T-helper 17 cell (primary cell): ENCODE measurements at places on chromosomes 4 and X. TPM values are rescaled to one million over a fixed set of nuclear protein-coding genes. Genes with fewer than 3 reads are reported as not detected.

- no peaks in the 10 kb centered on the region for H3K27me3 ChIP-seq
- H3K27ac ChIP-seq = no peak overlapping the region
- no peaks in the 10 kb centered on the region for H3K4me1 ChIP-seq
- DNase-seq = no peak
- H3K36me3 ChIP-seq = no peaks in the 10 kb centered on the region
These were observed 228.4 kb downstream of the SPRY1 start for GRCh38 chr4:123624959-123625358.

GRCh38 chr4:138439143-138439581, 197.0 kb upstream of the SLC7A11 start:
- no peaks in the 10 kb centered on the region for H3K4me1 ChIP-seq
- no peaks in the 10 kb centered on the region for H3K36me3 ChIP-seq
- no peak overlapping the region for H3K27ac ChIP-seq
- H3K27me3 ChIP-seq = no peaks in the 10 kb centered on the region

DNA sequence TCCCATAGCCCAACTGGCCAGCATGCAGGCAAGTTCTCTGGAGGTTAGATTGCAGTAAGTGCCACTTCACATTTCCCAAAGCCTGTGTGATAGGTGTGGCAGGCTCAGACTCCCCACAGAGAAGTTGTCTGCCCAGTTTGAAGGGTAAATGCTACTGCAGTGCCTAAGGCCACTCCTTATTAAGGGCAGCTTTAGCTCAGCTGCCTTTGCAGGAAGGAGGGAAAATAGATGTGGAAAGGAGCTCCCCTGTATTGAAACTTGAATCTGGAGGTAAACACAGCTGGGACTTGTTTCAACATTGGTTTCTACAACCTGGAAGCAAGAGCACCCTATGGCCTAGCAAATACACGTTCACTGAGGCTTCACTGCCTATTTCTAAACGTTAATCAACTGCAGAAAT, 22.4 kb downstream of the NEXMIF start:
- no peak overlapping the region for H3K27ac ChIP-seq
- no peaks in the 10 kb centered on the region for H3K27me3 ChIP-seq
- no peaks in the 10 kb centered on the region for H3K4me1 ChIP-seq

GRCh38 chr4:99653916-99654315, 3.7 kb downstream of the C4orf54 start:
- no peaks in the 10 kb centered on the region for H3K36me3 ChIP-seq
- no peak overlapping the region for H3K4me3 ChIP-seq
- no peak overlapping the region for H3K27ac ChIP-seq
- peaks cover 9% of the 10 kb centered on the region for H3K27me3 ChIP-seq
- H3K4me1 ChIP-seq = peaks cover 2% of the 10 kb centered on the region

Gene TEX13D
- total RNA-seq = not detected

Gene WFS1
- 1.7 TPM for total RNA-seq

- no peak overlapping the region for H3K4me3 ChIP-seq
- no peaks in the 10 kb centered on the region for H3K4me1 ChIP-seq
- no peaks in the 10 kb centered on the region for H3K36me3 ChIP-seq
- H3K27me3 ChIP-seq = no peaks in the 10 kb centered on the region
- no peak overlapping the region for H3K27ac ChIP-seq
These were observed 565.6 kb upstream of the TENM3 start for GRCh38 chr4:181677621-181678020.

Gene NPY5R
- not detected for total RNA-seq

DNA sequence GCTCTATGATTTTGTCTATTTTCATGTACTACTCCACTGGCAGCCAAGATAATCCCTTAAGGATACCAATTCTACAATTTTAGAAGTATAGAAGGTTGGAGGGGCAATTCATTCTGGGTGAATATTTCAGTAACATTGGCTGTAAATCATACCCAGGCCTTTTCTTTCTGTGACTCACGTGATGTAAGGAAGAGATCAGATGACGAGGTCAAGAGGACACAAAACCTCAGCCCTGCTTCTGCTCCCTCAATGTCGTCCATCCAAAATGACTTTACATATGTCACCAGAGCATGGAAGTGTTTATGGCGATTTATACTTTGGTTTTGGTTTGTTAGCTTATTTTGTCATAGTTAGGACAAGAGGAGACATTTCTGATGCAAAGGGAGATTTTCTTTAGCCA, 70.7 kb upstream of the SLC4A4 start:
- H3K27ac ChIP-seq = no peak overlapping the region
- peaks cover 16% of the 10 kb centered on the region for H3K27me3 ChIP-seq
- no peak for DNase-seq
- no peak overlapping the region for H3K4me3 ChIP-seq
- peaks cover 3% of the 10 kb centered on the region for H3K36me3 ChIP-seq

Gene NELFA
- 40.7 TPM for total RNA-seq

- H3K4me3 ChIP-seq = no peak overlapping the region
- no peaks in the 10 kb centered on the region for H3K36me3 ChIP-seq
- peaks cover 14% of the 10 kb centered on the region for H3K4me1 ChIP-seq
- no peak for DNase-seq
These were observed 6.6 kb upstream of the PTPN13 start for GRCh38 chr4:86587381-86588140.

DNA sequence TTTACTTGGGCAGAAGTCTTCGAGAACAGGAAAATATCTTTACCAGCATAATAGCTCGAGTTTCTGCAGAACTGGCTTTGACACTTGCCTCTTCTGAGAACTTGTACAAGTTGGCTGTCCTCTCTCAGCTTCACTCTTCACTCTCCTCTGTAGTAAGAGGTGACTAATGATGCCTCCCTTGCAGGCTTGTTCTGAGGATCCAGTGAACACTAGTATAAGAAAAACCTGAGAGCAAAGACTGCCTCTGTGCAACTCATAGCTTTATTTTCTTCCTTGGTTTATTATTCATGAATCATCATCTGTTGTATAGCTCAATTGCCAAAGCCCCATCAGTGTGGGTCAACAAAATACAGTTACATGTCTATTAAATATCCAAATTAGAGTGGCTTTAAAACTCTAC, 266.7 kb upstream of the CLNK start:
- peaks cover 2% of the 10 kb centered on the region for H3K4me1 ChIP-seq
- no peaks in the 10 kb centered on the region for H3K36me3 ChIP-seq
- no peaks in the 10 kb centered on the region for H3K27me3 ChIP-seq
- H3K27ac ChIP-seq = no peak overlapping the region
- H3K4me3 ChIP-seq = no peak overlapping the region

- no peak for DNase-seq
- peaks cover 3% of the 10 kb centered on the region for H3K4me1 ChIP-seq
- H3K4me3 ChIP-seq = no peak overlapping the region
- H3K27me3 ChIP-seq = peaks cover 28% of the 10 kb centered on the region
- no peaks in the 10 kb centered on the region for H3K36me3 ChIP-seq
These were observed 70.0 kb downstream of the DCHS2 start for GRCh38 chr4:154421618-154422017.

Gene SPARCL1
- total RNA-seq = not detected

GRCh38 chr4:2302387-2303119, 40.6 kb upstream of the MXD4 start:
- peak overlapping the region; percentile 54 for H3K27ac ChIP-seq
- H3K36me3 ChIP-seq = peaks cover 3% of the 10 kb centered on the region
- peaks cover 8% of the 10 kb centered on the region for H3K4me1 ChIP-seq
- H3K27me3 ChIP-seq = no peaks in the 10 kb centered on the region
- H3K4me3 ChIP-seq = no peak overlapping the region

DNA sequence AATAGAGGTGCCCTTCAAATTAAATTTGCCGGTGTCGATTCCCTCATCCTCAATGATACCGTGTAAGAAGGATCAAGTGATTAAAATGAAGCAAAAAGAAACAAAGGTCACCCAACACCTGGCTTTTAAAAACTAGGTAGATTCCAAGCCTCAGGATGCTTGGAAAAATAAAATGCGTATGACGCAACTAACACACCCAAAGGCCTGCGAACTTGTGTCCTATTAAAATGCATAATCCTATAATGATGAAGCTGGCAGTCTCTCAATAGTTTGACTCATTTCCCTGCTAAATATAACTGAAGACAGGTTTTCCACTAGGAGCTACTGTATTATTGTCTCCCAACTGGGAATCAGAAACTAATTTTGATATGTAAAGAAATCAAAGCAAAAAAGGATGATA, 263.2 kb downstream of the DHX15 start:
- no peaks in the 10 kb centered on the region for H3K27me3 ChIP-seq
- no peaks in the 10 kb centered on the region for H3K36me3 ChIP-seq

DNA sequence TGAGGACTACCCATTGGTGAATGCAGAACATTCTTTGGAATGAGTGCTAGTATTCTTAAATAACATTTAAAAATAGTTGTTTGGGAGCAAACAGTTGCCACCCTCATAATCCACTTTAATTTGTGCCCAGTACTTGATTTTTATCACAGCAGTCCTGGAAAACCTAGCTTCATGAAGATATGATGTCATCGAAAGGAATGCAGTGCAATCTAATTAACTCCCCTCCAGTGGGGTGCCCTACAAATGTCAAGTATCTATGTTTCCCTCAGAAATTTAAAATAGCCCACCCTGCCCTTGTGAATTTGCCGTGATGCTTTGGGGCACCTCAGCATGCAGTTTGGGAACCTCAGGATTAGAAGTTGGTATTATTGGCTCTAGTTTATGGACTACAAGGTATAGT, 5.4 kb downstream of the RAB9A start:
- no peak for DNase-seq
- H3K4me3 ChIP-seq = no peak overlapping the region
- no peaks in the 10 kb centered on the region for H3K27me3 ChIP-seq
- no peaks in the 10 kb centered on the region for H3K36me3 ChIP-seq
- no peak overlapping the region for H3K27ac ChIP-seq

DNA sequence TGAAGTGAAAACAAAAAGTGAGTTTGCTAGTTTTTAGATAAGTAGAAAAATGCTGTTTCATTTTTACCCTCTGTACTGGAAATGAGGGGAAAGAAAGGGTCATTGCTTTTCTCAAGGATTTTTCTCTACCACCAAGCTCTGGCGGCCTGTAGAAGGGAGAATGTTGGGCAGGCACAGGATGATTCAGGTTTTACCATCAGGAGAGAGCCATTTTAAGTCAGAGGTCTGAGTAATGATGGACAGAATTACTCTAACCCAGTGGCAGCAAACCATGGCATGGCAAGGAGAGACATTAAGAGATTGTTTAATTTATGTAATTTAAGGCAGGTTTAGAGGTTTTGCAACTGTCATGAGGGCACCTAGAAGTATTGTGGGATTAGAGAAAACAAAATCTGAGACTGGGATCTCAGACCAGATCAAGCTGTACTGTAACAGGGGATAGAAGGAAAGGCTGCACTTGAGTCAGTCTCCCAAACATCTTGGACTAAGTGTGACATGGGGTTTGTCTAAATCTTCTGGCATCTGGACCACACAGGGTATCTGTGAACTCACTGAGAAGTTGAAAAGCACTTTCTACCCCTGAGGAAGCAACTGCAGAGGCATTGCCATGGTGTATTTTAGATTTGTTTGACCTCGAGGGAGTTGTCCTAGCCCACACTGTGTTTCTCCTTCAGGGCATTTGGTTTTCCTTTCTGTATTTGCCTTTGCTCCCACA, 81.6 kb downstream of the BANK1 start:
- H3K36me3 ChIP-seq = no peaks in the 10 kb centered on the region
- H3K4me1 ChIP-seq = peaks cover 2% of the 10 kb centered on the region
- H3K4me3 ChIP-seq = no peak overlapping the region
- DNase-seq = no peak
- H3K27me3 ChIP-seq = peaks cover 27% of the 10 kb centered on the region
